ENCODE measurements at places on chromosomes 2 and 18. TPM values are rescaled to one million over a fixed set of nuclear protein-coding genes. Genes with fewer than 3 reads are reported as not detected.

INPP5D gene
- 23.4 TPM for total RNA-seq

DAPL1 gene
- 9.6 TPM for total RNA-seq

FAM117B gene
- total RNA-seq = 23.0 TPM

DYNAP gene
- not detected for total RNA-seq

SPAST gene
- 23.5 TPM for total RNA-seq

SCN7A gene
- 17.2 TPM for total RNA-seq

PAIP2B gene
- 15.8 TPM for total RNA-seq

BOLL gene
- total RNA-seq = 0.23 TPM

SERPINB4 gene
- total RNA-seq = not detected

LYG1 gene
- total RNA-seq = 1.1 TPM

PKDCC gene
- 301 TPM for total RNA-seq

PJVK gene
- total RNA-seq = 5.1 TPM

COL4A3 gene
- total RNA-seq = 44.4 TPM

MAL gene
- total RNA-seq = 217 TPM

PTPRN gene
- 0.88 TPM for total RNA-seq

FIGN gene
- 6.1 TPM for total RNA-seq

LRRC30 gene
- total RNA-seq = 6.4 TPM

L3MBTL4 gene
- total RNA-seq = 10.7 TPM

RABL2A gene
- 18.6 TPM for total RNA-seq

All from metanephros (tissue), 2 donors.